ENCODE measurements at places on chromosomes 2 and 18. TPM values are rescaled to one million over a fixed set of nuclear protein-coding genes. Genes with fewer than 3 reads are reported as not detected.

PID1 gene
- 35.3 TPM for total RNA-seq

GCKR gene
- not detected for total RNA-seq

ATOH8 gene
- 73.7 TPM for total RNA-seq

MAIP1 gene
- total RNA-seq: 14.9 TPM

GALR1 gene
- total RNA-seq: not detected

SERPINB11 gene
- total RNA-seq: not detected

IL1RL2 gene
- total RNA-seq: not detected

FER1L5 gene
- not detected for total RNA-seq

UBXN4 gene
- 116 TPM for total RNA-seq

DNA sequence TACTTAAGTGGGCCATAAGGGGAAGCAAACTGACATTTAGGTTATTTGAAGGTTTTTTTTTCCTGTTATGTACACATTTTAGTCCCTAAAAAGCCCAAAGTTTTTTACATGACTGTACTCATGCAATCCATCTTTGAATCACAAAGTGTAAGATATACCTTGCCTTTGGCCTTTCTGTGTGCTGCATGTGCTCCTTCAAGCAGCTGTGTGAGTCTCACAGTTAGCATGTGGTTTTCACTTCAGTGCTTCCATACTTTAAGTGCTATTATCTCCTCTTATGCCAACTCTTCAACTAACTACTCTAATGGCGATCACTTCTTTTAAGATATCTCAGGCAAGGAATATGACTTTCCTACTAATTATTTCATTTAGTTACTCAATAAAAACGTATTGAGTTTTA, 597.1 kb upstream of the ACVR2A start:
- no peak for DNase-seq

DNA sequence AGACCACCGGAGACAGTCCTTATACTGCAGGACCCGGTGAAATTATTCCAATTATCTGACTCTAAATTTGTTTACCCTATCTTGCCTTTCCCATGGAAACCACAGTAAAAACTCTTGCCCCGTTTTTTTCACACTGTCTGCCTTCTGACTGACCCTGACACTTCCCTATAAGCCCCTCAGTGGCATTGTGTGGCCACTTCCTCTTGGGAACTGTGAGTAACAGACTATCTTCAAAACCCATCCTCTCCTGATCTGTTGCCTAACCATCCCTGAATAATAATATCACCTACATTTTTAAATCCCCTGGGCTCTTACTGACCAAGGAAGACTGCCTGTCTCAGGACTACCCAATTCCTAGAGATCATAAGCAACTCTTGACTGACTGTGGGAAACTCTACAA, 42.6 kb upstream of the RNF152 start:
- DNase-seq: no peak

- no peak for DNase-seq
These were observed 434.9 kb upstream of the MYT1L start for GRCh38 chr2:2765839-2766495.

- DNase-seq: no peak
These were observed 29.2 kb downstream of the ATP6V1C2 start for GRCh38 chr2:10750610-10751009.

- no peak for DNase-seq
These were observed 12.6 kb downstream of the NOP58 start for GRCh38 chr2:202278036-202278760.

- DNase-seq: no peak
These were observed 118.1 kb upstream of the MAP2 start for GRCh38 chr2:209305746-209306196.

DNA sequence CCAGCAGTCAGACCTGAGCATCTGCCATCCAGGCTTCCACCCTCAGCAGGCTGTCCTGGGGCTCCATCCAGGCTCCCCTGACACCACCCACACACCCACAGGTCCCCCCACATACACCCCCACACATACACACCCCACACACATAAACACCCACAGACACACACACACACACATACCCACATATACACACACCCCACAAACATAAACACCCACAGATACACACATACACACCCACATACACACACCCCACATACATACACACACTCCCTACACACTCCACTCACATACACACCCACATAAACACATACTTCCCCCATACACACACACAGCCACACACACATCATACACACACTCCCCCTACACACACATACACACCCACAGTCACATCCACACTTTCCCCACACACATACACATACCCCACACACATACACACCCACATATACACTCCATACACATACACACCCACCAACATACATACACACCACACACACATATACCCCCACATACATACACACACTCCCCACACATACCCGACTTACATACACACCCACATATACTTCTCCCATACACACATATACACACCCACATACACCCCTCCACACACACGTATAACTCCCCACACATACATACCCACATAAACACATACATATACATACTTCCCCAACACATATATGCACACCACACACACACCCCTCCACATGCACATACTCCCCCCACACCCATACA, 183.3 kb upstream of the ETAA1 start:
- DNase-seq: no peak

DNA sequence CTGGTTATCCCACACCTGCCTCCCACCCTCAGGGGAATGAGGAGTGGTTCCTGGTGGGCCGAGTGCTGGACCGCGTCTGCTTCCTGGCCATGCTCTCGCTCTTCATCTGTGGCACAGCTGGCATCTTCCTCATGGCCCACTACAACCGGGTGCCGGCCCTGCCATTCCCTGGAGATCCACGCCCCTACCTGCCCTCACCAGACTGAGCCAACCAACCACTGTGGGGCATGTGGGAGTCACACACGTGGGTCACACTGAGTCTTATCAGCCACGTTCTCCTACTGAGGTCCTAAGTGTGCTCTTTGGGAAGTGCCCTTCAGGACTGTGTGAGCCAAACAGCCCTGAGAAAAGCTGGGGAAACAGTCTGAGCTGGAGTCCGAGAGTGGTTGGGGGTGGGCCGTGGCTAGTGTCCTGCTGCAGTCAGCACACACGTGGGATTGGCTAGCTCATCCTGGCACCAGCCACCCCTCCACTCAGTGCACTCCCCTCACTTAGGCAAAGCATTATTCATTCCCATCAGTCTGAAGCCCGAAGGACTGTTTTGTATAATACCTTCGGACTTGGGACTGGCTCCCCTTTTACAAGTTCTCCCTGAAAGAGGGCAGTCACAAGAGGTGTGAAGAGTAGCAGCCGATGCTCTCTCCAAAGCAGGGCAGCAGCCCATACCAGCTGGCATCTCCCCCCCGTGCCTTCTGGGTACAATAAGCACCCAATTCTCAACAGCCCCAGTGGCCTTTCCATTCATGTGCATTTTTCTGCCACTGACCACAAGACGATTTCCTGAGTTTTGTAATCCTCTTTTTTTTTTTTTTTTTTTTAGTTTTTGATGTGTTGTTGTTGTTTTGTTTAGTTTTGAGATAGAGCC, 4.6 kb downstream of the TIGD1 start:
- no peak for DNase-seq

DNA sequence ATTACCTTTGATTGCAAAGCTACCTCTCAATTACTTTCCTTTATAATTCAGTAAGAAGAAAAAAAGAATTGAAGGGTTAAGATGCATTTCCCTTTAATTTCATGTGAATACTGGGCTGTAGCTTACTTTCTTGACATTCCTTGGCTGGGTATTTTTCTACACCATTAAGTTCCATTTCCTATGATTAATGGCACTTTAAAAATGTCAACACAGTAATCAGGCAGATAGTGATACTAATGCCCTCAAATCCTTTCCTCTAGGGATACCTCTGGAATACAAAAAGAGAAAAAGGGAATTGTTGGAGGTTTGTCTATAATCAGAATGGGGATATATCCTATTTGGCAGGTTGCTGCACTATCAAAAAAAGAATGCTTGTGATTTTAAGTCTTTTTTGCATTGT, 216.9 kb downstream of the SRBD1 start:
- no peak for DNase-seq

DNA sequence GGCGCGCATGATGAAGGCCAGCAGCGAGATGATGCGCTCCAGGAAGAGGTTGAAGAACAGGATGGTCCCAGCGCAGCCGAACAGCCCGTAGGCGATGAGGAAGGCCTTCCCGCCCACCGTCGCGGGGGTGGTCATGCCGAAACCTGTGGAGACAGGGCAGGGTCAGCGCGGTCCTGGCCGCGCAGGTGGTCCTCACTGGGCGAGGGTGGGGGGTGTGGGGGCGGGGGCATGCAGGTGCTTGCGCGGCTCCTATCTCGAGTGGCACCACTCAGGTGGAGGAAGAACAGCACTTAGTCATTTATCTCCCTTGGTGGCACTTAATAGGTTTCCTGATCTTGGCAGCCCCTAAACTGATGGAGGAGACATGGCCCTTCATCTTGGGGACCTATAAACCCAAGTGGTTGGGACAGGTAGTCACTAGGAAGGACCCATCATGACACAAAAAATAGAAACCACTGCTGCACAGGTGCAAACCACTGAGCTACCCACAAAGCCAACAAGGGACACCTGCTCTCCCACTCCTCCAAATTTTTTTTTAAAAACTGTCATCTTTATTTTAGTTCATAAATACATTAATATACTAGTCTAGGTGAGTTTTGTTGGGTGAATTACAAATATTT, 118.8 kb downstream of the MSH2 start:
- no peak for DNase-seq

DNA sequence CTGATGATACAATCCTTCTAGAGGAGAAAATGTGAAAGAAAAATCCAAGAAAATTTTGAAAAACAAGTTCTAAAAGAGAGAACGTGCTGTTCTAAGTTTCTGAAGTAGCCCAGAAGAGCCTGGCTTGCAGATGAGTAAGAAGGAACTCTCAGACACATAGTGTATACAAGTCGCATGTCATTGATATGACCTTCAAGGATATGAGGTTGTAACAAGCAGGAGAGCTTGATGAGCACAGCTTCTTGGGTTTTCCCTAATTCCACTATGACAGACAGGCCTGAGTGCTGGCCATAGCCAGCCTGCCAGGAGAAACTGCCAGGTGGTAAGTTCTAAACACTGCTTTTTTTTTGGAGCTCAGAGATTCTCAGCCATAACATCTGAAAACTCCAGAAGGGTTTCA, 235.7 kb upstream of the SIX2 start:
- no peak for DNase-seq

DNA sequence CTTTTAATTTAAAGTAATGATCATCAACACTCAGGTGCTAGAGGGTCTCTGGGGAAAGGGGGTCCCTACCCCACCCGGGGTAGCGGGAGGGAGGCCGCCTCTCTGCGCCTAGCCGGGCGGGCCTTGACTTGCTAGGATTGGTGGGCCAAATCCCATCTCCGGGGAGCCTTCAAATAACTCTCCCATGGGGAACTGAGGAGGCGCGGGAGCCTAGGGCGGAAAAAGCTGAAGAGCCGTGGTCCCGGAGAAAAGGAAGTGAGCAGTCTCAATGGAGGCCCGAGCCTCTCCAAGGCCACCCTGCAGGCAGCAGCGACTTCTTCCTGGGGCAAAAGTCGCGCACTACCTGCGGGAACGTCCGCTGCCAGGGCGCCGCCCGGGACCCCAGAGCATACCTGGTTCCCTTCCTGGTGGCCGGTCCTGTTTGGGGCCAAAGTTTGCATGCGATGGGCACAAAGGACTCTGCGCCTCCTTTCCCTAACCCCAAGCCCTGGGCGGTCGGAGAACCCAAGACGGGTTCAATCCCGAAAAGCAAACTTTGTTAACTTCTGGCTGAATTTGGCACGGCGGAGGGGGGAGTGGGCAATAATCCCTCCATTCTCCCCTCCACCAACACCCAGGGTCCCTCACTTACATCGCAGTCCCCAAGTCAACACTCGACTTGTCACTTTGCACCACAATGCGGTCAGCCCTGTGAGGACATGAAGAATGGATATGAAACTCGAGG, 13.6 kb downstream of the EN1 start:
- no peak for DNase-seq

GRCh38 chr2:17479875-17480274, 38.4 kb downstream of the RAD51AP2 start:
- no peak for DNase-seq

- peak; percentile 71 for DNase-seq
These were observed 89.1 kb downstream of the ZEB2 start for GRCh38 chr2:144430722-144431391.

- no peak for DNase-seq
These were observed 49.6 kb downstream of the COL5A2 start for GRCh38 chr2:189129971-189130370.

GRCh38 chr2:19352946-19353720, 5.3 kb downstream of the OSR1 start:
- DNase-seq: no peak

DNA sequence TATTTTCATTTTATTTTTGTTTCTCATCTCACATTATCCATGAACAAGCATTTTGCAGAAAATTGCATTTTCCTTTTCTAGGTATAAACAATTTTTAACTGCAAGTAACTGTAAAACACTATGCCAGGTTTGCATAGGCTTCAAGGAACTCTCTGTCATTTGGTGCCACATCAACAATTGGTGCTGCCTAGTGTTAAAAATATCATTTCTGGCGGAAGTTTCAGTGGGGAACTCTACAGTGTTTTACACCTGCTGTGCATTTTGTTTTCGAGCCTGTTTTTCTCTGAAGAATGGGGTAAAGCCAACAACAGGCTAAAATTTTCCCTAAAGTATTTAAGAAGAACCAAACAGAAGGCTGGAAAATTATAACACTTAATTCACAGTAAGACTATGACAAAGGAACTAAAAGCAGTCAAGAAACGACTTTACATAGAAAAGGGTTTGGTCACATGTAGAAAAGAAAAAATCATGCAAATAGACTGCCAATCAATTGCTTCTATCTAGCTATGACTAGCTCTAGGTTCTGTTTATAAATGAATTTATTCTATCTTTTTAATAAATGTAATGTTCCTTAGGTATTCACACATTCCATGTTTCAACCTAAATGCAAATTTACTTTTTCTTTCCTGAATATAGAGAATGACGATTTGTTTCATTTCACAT, 21.4 kb upstream of the FRZB start:
- no peak for DNase-seq

Measured in uterus (tissue), 4 donors.